Stimulated activated CD8-positive, alpha-beta memory T cell treated with anti-CD3 and anti-CD28 coated beads, Interleukin-4, amount 100 ng/mL, for 24 hours (primary cell): ENCODE measurements at places on chromosomes 4 and X.
A peak's percentile ranks its signal among the peaks of the same experiment; 100 is the strongest.

- DNase-seq = no peak
These were observed 25.1 kb downstream of the PIR start for GRCh38 chrX:15468036-15468435.

GRCh38 chr4:1137063-1137776 is 23.9 kb upstream of the RNF212 start:
- DNase-seq = no peak

GRCh38 chrX:65720381-65720964 is 53.0 kb downstream of the MSN start:
- no peak for DNase-seq

DNA sequence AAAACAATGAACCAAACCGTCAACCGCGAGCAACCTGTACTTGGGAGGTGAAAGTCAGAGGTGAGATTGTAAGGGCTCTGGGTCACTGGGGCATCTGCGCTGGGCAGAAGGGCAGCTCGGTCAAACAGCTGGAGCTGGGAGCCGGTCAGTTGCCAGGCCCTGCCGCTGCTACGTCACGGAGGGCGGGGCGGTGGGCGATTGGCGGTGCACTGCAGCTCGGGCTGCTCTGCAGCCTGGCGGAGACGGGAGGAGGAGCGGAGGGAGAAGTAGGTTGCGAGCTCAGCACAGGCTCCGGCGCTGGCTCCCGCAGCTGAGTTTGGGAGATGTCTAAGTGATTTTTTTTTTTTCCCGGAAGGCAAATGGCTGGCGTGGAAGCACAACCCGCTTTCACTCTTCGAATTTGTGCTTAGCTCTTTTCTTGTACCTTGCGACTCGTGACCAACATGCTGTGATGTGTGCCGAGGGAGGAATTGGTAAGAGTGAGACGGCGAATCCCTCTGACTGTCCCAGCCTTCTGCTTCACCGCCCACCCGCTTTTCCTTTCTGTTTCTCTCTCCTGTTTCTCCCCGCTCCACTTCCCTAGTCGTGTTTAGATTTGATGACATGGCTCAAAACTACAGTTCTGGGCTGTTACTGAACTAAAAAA is at the start of gene ATP10D:
Gene ATP10D, plus strand, starts transcription at position 229 of the 646 bp plus-strand sequence. CDS start 27,266 bp downstream, outside the sequence.
- peak; percentile 79 for DNase-seq

DNA sequence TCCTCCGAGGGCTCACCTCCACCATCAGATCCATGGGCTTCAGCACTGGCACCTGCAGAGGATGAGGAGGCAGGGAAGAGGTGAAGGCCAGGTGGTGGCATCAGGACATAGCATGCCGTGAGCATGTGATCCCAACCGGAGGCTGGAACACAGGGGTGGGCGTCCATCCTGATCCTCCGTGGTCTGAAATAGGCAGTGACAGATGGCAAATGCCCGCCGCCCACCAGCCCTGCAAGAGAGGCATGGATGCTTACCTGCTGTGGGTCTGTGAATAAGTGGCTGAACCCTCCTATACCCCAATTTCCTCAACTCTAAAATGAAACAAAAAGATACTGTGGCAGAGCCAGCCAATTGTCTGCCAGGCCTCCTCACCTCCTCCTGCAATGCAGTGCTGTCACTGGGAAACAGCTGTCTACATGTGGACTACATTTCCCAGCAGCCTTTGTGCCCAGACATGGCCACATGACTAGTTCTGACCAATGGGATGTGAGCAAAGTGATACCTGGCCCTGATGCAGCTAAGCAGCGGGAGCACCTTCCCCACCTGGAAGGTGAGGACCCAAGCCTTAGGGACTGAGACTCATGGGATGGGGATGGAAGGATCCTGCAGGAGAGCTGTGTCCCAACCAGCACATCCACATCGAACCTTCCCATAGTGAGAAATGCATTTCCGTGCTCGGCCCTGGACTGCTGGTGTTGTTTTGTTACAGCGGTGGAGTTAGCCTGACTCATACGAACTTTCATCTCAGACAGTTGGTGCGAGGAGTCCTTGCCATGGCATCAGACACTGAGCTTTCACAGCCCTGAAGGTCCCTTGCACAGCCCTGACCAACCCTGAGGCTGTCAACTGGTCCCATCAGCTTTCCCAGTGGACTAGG is 99.5 kb downstream of the PPP2R2C start:
- no peak for DNase-seq

DNA sequence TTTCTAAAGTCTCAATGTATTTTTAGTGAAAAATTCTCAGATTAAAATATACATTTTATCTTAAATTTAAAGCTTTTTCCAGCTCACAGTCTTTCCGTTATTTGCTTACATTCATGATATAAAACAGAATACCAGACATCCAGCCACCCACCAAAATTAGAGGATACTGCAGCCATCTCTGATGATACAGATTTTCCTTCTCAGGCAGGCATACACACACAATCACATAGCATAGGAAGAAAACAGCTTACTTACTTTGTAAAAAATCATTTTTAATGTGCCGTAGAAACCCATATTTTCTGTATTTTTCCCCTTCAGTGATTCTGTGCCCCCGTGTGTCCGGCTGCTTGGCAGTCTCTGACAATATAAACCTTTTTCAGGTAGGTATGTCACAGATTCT is 183.7 kb downstream of the FBXW7 start:
- DNase-seq = no peak

DNA sequence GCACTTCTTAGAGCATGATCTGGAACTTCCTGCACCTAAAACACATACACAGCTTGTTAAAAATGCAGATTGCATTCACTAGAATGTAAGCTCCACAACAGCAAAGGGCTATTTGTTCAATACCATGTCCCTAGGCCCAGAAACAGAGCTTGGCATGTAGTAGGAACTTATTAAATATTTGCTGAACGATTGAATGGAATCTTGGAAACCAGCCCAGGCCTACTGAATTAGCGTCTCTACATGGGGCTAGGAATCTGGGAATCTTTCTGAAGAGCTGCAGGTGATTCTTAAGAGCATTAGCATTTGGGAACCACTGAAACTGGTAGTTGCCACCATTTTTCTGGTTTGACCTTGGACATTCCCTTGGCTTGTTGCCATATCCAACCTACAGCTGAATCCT is 234.1 kb downstream of the STIM2 start:
- no peak for DNase-seq

GRCh38 chr4:7766661-7767345 is 172.9 kb downstream of the AFAP1 start:
- DNase-seq = no peak

DNA sequence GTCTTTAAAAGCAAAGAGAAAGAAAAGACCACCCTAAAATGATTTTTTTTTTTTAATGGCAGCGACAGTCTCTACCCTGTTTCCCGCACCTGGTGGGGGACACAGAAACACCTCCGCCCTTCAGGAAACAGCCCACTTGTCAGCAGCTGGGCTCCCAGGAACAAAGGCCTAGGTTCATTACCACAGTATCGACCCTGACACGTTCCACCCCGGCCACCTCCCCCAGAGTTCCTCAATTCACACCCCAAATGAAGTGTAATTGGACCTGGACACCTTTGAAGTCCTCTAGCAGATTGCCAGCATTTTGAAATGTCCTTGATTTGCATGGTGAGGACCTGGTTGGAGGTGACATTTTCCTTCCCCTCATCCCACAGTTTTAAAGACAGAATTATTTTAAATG is 175.0 kb upstream of the BCOR start:
- DNase-seq = no peak

DNA sequence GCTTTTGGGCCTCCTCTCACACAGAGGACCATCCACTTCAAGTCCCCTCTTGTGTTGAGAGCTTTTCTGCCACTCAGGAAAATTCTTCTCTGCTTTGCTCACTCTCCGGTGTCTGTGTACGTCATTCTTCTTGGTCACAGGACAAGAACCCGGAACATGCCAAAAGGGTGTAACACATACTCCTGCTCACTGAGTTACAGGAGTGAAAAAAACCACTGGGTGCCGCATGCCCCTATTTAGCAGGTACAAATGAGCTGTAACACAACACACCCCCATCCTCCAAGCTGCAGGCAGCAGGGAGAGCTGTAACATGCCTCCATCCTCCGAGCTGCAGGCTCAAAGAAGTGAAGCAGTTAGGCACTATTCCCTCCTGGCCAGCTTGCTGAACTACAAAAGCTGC is 13.0 kb upstream of the CXCL2 start:
- no peak for DNase-seq

DNA sequence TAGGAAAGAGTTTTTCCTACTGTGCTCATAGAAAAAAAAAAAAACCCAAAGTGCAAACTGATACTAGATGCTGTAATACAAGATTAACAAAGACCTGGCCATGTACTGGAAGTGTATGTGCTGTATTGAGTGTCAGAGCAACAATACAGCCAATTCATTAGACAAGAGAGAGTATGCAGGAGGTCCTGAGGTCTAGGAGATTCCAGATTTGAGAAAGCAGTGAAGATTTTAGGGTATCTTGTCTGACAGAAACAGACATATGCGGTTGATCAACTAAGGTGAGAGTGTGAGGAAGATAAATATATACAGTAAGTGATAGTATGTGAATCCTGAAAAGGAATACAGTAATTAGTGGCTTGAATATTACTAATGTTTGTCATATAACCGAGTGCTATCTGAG is 3.0 kb downstream of the GPR174 start:
- DNase-seq = no peak

GRCh38 chrX:141642979-141643378 is 53.5 kb downstream of the SPANXA2 start:
- no peak for DNase-seq

- DNase-seq = peak; percentile 43
These were observed 10.6 kb upstream of the ELF4 start for GRCh38 chrX:130120746-130121504.

DNA sequence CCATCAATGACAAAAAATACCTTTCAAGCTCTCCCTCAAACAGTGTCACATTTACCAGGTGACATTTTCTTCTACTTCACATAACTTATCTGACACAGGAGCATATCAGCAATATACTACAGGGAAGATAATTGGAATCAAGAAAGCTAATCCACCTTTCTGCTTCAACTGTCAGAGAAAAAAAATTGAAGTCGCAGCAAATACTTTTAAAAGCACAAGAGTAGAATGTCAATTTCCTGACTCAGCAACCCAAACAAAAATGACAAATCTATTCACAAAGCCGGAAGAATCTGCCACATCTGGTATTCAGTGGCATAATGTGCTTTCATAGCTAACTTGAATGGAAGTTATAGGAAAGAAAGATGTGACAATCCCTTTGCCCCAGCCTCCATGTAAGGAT is 36.7 kb downstream of the AGA start:
- no peak for DNase-seq

DNA sequence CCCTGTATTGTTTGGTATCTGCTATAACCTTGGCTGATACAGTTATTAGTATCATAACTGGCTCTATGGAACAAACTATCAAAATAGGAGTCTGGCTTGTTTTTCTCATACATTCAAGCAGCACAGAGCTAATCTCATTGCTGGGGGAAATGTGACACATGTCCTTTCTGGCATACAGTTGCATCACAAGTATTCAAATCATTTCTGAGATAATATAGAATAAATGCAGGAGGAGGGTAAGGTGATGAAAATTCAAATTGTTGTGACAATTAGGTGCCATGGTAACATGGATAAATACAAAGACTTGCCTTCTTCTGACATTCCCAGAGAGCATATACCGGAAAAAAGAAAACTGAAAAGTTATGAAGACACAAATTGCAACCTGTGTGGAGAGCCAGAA is 2706.8 kb downstream of the ARAP2 start:
- no peak for DNase-seq

DNA sequence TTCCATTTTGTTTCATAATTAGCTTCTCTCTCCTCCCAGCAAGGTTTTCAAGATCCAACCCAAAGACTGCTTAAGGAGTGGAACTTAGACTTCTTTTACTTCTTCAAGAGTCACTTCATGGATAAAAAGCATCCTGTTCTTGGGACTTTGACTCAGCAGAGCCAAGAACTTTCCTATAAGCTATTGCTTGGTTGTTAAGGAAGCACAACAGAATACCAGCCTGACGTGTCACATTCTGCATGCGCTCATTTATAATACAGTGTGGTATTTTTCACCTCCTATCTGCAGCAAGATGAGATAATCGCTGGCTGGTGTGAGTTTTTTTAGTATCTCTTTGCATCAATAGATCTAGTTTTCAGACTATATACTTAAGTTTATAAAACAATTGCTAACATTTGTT is 152.1 kb downstream of the PALLD start:
- no peak for DNase-seq

DNA sequence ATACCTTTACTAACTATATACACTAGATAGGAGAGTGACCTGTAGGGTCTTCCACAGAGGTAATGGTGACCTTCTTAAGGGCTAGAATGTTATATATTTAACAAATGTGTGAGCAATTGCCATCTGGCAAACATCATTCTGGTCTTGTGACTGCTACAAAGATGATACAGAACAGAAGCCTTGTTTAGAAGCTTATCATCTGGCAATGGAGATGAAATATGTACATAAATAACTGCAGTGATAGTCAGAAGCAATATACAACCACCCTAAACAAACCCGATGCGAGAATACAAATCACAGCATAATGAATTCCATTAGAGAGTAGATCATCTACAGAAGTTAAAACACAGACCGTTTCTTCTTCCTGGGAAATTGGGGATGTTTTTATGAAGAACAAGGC is 952.7 kb upstream of the SLIT2 start:
- no peak for DNase-seq

DNA sequence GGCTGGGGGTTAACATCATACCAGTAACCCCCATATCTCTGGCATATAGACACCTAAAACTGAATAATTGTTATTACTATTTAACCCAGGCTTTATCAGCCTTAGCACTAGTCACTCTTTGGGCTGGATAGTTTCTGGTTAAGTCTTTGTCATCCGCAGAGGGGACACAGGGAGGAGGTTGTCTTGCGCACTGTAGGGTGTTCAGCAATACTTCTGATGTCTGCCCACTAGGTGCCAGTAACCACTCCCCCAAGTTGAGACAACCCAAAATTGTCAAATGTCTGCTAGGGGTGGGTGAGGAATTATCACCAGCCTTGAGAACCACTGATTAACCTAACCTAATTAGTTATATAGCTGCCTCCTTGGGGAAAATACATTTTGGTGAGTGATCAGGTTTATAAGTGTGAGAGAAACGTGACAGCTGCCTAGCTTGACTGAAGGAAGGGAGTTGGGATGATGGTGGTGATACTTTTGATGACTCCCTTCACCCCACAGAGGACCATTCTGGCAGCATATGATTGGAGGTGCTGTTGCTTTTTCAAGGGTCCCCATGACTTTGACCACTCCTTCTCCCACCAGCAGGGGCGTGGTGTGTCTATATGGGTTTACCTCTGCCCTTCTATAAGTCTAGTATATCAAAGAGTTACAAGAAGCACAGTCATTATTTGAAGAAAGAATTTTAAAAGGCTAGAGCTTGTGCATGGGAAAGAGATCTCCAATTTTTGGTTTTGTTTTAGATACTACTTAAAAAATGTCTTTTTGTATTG is 140.9 kb downstream of the STIM2 start:
- no peak for DNase-seq
